HEK293T (cell line): ENCODE measurements at places on chromosomes 12 and 14.
A peak's percentile ranks its signal among the peaks of the same experiment; 100 is the strongest.

DNA sequence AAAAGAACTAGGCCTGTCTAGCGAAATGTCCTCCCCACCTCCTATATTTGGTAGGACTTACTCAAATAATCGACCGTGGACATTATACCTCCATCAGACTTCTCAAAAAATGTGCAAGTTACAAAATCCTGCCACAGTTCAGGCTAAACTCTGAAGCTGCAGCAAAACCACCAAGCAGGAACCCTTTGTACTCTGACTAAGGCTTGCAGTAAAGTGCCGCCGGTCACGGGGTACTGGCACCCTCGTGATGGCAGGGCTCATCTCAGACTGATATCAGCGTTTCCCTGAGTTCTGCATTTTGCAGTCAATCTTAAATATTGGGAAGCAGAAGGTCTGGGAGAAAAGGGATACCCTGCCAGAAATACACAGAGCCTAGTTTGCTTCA lies 17.1 kb downstream of the SLC11A2 start:
- no peak for DNase-seq

DNA sequence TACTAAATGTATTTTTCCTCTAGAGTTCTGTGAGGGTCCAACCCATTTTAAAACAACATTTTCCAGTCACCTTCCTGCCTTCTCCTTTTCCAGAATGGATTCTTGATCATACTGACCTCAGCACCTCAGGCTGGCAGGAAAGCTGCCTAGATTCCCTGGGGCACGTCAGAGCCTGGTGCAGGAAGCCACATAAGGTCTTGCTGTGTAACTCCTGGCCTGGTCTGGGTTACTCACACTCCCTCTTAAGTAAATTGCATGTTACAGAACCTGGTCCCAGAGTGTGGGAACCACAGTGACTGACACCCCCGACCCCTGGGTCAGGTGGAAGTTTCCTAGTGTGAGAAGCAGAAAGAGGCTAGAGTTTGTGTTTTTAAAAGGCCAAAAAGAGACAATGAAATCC lies 209.8 kb downstream of the SPTSSA start:
- DNase-seq: no peak

DNA sequence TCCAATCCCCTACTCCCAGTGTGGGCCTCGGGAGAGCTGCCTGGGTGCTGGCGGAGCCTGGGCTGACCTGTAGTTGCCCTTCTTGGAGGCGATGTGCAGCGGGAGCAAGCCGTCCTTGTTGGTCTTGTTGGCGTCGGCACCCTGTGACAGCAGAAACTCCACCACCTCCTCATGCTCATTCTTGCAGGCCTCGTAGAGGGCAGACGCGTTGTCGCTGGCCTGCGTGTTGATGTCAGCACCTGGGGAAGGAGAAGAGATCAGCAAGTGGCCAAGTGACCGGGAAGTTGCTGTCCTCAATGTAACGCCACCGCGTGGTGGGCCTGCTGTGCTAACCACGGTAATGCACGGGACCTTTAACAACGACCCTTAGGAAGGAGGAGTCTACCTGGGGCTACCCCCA lies 20.1 kb downstream of the FAM181A start:
- no peak for DNase-seq

GRCh38 chr12:8081251-8081920 lies 688 bp upstream of the NECAP1 start:
- no peak for DNase-seq

- DNase-seq: no peak
Measured at GRCh38 chr14:104281768-104282301, 143.4 kb downstream of the KIF26A start.

DNA sequence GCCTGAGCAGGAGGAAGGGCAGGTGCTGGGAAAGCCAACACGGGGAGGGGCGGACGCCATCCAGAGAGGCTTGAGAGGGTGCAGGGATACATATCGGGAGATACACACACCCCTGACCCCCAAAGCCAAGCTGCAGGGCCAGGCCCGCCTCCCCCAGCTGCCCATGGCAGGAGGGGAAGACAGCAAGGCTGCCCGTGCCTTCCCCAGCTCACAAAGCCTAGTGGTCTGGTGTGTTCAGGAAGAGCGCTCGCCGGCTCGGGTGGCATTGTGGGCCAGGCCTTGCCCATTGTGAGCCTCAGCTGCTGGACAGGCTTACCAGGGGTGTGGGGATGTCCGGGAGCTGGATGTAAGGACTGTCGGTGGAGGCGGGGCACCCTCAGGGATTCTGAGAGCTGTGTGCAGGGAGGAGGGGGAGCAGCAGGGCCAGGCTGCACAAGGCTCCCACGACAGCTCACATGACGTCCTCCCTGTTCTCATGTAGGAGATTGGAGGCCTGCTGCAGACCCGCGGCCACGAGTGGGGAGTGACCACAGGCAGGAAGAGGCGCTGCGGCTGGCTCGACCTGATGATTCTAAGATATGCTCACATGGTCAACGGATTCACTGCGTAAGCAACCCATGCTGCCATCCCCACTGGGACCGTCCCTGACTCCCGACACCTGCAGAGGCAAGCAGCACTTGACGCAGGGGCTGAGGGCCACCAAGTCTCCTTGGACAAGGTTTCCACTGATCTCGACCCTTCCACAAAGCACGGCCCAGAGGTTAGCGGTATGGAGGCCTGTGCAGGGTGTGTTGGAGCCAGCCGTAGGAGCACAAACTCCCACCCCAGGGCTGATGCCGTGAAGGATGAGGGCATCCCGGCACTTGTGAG lies 10.1 kb upstream of the SIVA1 start:
- DNase-seq: no peak

GRCh38 chr12:7716381-7716780 lies 5.1 kb downstream of the DPPA3 start:
- peak; percentile 14 for DNase-seq

DNA sequence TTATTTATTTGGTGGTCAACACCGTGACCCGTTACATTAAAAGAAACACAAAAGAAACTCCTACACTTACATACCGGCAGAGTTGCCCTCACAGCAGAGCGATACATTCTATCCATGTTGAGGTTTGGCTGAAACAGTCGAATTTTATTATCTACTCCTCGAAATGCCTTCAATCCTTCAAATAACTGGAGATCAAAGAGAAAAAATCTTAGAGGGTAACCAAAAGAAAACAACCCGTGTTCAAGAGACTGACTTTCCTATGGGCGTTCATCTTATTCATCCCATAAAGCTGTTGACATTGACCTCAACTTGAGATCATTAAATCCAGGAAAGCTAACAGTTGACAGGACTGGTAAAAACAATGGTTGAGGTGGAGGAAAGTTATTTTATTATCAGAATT lies 67.7 kb downstream of the BCAT1 start:
- DNase-seq: no peak

DNA sequence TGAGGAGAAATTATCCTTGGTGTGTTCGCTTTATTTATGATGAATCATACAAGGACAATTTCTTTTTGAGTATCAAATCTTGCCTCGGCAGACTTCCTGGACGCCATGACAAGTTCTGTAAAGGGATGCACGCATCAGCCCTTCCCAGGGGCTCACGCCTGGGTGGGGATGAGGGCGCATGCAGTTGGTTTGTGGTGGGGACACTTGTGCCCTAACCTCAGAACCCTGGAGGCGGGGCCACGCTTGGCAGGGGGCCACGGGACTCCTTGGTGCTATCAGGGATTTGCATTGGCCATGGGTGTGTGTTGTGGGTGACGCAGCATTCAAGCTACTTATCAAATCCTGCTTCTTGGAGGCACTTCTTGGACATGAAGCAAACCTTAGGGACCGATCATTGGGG lies 143.8 kb upstream of the RTL1 start:
- DNase-seq: no peak

DNA sequence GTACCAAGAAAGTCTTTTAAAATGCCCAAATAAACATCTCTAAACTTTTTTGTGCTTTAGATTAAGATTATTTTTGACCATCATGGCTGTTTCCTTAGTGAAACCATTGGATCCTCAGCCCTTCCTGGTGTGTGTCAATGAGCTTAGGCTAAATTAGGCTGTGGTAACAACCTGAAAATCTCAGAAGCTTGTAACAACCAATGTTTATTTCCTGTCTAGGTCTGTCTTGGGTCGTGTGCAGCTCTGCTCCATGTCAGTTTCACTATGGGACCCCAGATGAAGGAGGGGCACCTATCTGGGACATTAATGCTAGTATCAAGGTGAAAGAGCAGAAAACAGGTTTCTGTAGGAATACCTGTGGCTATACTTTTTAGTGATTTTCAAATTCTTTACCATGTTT lies 49.9 kb downstream of the KCNMB4 start:
- no peak for DNase-seq

GRCh38 chr14:53517270-53517960 lies 364.3 kb upstream of the DDHD1 start:
- no peak for DNase-seq
